ENCODE measurements at places on chromosomes 13 and 19.

DNA sequence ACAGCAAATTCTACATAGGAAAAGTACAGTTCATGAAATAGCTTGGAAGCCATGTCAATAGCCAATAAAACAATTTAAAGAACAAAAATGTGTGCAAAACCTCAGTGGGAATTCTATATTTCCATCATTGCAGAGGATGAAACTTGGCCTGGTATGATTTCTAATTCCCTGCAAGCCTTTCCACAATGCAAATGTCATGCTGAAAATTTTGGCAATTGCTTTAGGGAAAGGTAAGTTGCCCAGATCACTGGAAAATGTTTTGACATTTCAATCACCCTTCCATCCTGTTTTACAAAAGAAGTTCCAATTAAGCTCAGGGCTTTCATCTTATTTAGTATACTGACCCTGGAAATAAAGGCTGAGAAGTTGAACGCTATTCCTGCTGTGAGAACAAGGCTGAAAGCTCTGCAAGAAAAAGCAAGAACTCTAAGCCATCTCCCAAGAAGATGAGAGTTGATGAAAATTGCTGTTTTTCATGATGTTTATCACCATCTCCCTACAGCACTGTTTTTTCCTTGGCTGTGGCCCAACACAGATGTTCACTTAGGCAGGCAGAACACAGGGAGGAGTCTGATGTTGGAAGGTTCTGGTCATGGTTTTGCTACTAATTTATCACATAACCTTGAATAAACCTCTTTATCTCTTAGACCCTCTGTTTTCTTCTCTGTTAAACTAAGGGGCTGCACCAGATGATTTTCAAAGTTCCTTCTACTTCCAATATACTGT lies 263.7 kb downstream of the KCTD12 start:
- no peak for DNase-seq

- no peak for DNase-seq
These were observed 43.0 kb downstream of the CARS2 start for GRCh38 chr13:110662777-110663443.

- DNase-seq = no peak
These were observed 28.1 kb upstream of the SIAH3 start for GRCh38 chr13:45879666-45880065.

- no peak for DNase-seq
These were observed 208.3 kb upstream of the MIR17HG start for GRCh38 chr13:91139232-91139631.

- no peak for DNase-seq
These were observed 1.4 kb downstream of the RAP2A start for GRCh38 chr13:97435323-97435722.

DNA sequence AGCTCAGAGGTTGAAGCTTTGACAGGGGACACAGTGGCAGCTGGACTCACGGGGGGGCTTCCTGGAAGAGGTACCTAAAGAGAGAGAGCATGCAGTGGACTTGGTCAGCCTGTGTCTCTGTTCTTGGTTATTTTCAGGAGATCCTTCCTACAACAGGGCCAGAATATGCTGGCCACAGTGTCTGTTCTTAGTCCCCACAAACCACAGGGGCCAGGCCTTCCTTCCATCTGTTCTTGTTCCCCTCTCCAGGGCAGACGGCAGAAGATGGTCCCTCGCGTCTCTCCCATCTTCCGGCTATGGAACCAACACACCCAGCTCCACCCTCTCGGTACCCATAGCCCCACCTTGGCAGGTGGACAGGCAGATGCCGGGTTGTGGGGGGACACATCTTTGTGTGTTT lies 24.8 kb downstream of the MAST3 start:
- no peak for DNase-seq

DNA sequence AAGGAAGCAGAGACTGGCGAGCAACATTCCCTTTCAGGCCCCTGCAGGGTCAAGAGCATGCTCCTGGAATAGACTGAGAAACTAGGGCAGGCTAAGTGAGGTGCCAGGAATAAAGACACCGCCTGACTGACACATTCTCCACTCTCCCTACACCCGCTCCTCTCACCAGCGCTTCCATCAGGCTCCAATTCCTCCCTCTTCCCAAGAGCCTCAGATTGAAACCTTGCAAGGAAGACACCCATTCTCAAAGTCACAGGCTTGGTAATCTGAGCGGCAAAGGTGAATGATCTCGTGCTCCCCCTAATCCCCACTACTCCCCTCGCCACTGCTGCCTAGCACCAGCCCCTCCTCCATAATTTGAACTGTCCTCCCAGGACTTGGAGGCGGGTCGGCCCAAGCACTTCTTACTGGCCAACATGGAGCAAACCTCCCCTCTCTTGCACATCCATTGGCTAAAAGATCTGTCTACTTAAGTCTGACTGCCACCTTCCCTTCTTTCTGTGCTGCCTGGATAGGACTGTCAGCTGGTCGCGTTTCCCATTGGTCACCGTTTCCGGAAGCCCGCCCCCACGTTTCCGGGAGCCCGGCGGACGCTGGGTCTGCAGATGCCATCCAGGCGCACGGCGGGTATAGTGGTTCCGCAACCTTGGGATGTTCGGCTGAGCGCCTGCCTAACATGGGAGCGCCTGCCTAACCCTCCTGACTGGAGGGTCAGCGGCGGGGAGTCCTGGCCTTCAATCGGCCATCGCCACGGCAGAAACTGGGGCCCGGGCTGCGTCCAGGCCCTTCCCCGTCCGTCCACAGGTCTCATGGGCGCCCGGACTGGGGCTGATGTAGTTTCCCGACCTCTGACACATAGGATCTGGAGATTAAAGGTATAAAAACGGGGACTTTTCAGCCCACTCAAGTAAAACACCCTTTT lies 33.6 kb downstream of the ZNF383 start:
- peak; percentile 61 for DNase-seq

- DNase-seq = no peak
These were observed 12.8 kb downstream of the ANKRD27 start for GRCh38 chr19:32662186-32662585.

DNA sequence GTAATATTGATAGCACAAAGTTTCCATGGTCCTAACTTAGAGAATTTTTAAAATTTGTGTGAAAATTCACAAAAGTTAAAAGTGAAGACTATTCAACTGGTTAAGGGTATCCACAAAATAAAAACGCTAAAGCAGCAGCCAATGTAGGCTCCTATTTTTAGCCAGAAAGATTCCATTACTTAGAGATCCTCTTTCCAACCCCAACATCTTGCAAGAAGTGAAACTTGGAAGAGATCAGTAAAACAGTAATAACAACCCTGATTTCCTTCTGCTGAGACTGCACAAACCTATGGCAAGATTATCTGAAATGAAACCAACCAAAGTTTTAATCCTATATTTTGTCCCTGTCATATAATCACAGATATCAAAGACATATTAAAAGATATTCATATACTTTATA lies 8.5 kb downstream of the TBC1D4 start:
- DNase-seq = no peak

- DNase-seq = no peak
These were observed 340.6 kb downstream of the KCNRG start for GRCh38 chr13:50355797-50356196.

DNA sequence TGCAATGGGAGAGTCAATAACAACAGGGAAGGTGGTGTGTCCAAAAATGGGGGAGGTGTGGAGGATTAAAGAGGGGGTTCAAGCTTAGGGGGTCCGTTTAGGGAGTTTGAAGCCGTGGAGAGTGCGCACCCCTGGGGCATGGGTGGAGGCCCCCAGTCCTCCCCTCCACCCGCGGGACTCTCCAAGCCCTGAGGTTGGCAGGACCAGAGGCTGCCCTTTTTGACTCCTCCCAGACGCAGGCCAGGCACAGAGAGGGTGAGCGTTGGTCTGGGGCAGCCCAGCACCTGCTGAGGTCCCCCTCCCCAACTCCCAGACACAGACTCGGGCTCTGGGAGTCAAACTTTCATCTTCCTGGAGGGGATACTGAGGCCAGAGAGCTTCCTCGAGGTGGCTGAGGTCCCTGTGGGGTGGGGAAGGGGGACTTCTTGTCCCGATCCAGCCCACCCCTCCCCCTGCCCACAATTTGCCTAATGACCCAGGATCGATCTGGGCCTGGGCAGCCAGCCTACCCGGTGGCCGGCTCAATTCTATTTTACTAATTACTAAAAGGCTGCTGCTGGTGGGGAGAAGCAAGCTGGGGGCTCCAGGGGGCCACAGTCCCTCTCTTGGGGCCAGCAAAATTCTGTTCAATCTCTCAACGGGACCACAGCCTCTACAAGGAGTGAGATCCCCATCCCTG lies 2.8 kb upstream of the ONECUT3 start:
- DNase-seq = no peak

DNA sequence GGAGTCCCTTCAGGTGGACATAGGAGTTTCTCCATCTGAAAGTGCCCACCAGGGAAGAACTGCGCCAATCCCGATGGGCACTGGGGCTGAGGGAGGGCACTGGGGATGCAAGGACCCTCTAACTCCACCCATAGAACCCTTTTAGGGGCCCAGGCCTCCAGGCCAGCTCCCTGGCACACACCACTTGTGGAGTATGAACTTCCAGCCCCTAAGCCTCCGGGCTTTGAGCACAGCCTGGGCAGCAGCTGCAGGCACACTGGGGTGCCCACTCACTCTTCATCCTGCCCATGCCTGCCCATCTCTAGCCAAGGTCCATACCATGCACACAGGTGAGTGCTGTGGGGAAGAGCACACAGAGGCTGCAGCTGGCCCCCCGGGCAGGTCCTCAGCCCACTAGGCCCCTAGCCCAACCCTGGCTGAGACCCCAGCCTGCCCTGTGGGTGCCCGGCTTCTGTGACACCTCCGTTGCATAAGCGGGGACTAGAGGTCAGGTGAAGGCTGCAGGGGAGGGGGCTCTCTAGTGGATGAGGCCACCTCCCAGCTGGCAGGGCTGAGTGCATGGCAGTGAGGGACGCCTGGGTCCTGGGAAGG lies 14.6 kb upstream of the SLC7A10 start:
- DNase-seq = no peak

DNA sequence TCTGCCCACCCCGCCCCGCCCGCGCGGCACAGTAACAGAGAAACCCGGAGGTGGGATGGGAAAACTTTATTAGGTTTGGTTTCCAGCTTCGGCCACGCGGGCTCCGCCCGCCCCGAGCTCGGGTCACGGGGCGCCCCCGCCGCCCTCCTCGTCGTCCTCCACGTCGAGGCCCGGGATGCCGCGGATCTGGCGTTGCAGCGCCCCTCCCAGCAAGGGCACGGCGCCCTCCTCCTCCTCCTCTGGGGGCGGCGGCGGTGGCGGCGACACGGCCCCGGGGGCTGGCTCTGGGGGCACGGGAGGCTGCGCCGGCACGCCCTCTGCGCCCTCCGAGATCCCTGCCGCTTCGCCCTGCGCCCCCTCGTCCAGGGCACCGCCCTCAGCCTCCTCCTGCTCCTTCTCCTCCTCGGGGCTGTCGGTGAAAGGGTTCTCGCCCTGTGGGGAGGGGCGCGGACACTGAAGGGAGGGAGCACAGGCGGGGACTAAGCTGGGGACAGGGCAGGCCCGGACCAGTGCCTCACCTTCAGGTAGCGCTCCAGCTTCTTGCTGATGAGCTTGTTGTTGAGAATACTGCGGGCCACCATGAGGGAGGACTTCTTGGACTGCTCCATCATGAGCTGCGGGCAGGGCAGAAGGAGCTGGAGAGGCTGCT lies 536 bp upstream of the AKAP8 start:
- peak; percentile 68 for DNase-seq

DNA sequence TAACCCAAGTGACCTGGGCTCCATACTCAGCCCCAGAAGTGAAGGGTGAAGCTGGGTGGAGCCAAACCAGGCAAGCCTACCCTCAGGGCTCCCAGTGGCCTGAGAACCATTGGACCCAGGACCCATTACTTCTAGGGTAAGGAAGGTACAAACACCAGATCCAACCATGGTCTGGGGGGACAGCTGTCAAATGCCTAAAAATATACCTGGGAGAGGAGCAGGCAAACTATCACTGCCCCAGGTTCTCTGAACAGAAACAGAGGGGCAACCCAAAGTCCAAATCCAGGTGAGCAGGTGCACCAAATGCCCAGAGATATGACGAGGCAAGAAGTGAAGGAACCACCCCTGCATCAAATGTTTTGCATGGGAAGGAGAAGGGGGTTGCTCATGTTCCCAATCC lies 6.1 kb upstream of the CEACAM7 start:
- DNase-seq = no peak

DNA sequence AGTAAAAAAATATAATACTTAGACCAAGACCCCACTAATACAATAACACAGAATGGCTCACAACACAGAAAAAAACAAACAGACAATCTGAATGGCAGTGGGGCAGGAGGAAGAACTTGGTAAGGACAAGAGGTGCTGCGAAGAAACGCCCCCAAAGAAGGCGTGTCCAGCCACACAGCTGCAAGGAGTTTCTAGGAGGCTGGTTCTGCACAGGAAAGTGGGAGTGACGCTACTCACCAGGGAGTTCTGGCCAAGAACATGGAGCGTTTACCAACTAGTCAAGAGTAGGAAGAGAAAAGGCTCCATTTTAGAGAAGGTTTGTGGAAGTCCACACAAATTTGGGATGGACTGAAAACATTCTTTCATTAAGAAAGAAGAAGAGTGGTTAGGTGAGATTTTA lies 95.3 kb upstream of the SLC15A1 start:
- DNase-seq = no peak

- DNase-seq = no peak
These were observed 7.0 kb downstream of the HRC start for GRCh38 chr19:49148044-49148682.

GRCh38 chr13:44867825-44868224 lies 121.4 kb downstream of the NUFIP1 start:
- no peak for DNase-seq

- DNase-seq = peak; percentile 63
These were observed 1.5 kb upstream of the RAB3A start for GRCh38 chr19:18205200-18205892.

DNA sequence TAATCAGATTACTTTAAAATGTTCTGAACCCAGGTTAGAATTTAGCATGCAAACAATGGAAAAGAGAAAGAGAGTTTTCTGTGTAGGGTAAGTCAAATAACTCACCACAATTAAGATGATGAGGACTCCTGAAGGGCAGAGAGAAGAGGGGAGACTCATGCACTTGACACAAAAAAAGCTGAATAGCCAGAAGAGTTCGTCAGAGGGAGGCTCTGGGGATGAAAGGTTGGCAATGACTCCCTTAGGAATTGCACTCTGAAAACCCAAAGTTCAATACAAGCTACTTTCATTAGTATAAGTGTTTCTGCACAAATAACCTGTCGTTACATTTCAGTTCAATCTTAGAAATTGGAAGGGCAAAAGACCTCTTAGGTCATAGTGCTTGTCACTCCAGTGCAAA lies 434.4 kb upstream of the PCDH9 start:
- DNase-seq = no peak

DNA sequence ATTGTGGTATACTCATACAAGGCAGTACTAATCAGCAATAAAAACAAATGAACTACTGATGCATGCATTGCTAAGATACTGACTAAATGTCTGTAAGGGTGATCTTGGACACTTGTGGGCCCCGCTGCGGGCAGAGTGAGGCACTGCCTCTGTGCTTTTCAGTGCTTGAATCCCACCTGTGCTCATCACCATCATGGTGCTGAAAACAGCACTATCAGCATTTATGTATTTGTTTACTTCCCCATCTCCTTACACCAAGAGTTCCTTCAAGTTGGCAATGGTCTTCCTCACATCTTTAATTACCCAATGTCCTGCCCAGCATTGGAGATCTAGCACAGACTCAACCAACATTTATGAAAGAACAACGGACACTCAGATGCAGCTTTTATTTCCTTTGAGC lies 193.7 kb upstream of the RFC3 start:
- no peak for DNase-seq

- no peak for DNase-seq
These were observed 2.0 kb downstream of the ELF1 start for GRCh38 chr13:41017159-41017558.
